ENCODE measurements at places on chromosomes 5 and 9.

- no peak for DNase-seq
These were observed 7.7 kb upstream of the ZCCHC10 start for GRCh38 chr5:133034064-133034463.

DNA sequence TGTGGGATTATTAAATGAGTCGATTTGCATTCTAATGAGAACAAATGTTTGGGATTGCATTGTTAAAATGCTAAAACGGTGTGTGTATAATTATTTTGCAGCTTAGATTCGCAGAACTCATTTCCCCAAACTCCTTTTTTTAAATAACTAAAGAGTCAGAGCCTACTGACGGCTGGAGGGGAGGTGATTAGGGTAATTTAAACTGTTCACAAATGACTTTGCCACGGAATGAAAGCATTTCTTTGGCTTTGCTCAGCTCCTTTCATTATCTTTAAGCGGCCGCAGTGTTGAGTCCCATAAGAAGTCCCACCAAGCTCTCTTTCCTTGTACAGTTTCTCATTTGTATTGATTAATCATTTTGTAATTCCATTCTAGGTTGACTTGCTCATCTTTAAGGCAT is 1632.8 kb downstream of the MAT2B start:
- no peak for DNase-seq

- DNase-seq, result no peak
These were observed 219.0 kb downstream of the MLLT3 start for GRCh38 chr9:20403346-20403745.

GRCh38 chr5:35220967-35221366 is 9.3 kb downstream of the PRLR start:
- no peak for DNase-seq

GRCh38 chr9:125356032-125356431 is 94.4 kb downstream of the GAPVD1 start:
- no peak for DNase-seq

DNA sequence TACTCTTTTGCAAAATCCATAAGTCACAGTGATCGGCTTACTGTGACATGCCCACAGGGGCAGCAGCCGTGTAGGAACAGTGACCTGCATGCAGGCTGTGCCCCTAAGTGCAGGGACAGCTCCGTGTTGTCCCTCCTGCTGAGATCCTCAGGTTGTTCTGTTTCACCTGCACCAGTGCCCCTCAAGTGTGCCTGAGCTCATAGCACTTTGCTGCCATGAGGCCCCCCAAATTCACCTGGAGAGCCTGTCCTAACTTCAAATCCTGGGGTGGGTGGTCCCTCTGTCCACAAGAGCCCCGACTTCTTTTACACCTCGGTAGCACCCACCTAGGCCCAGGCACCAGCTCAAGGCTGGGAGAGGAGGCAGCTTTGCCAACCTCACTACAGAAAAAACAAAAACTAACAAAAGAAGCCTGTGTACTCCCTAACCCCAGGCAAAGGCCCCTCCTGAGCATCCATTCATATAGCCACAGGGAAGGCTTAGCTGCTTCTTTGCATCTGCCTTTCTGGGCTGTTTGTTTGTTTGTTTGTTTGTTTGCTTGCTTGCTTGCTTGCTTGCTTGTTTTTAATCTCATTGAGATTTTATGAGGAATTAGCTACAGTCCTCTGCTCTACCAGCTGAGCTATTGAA is 214.5 kb downstream of the AUH start:
- DNase-seq, result no peak

GRCh38 chr5:31433229-31433628 is 98.7 kb downstream of the DROSHA start:
- DNase-seq, result no peak

DNA sequence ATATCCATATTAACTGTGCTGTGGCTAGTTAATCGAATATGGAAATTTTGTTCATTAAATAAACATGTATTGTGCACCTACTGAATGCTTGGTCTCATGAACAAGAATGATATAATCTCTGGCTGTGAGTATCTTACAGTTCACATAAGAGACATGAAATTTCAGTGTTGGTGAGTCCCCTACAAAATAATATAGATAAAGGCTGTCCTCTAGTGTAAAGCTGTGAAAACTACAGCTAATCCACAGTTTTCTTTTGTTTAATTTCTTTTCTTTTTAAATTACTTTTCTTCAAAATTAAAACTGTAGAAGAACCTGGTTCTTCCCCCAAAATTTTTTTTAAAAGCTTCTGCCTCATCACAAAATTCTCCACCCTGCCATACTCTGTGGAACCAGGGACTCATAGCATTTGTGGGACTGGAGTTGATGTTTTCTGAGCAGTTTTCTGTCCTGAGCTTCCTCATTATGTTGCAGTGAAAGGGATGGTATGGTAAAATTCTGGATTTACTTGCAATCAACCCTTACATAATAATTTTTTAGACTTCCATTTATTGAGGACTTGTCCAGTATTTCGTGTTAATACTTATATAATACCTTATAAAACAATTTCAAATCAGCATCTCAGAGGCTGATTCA is 135.0 kb downstream of the STK32A start:
- DNase-seq, result no peak

GRCh38 chr5:97986069-97986468 is 787.4 kb upstream of the RGMB start:
- no peak for DNase-seq

- DNase-seq, result no peak
These were observed 91.1 kb upstream of the CEP78 start for GRCh38 chr9:78144663-78145377.

DNA sequence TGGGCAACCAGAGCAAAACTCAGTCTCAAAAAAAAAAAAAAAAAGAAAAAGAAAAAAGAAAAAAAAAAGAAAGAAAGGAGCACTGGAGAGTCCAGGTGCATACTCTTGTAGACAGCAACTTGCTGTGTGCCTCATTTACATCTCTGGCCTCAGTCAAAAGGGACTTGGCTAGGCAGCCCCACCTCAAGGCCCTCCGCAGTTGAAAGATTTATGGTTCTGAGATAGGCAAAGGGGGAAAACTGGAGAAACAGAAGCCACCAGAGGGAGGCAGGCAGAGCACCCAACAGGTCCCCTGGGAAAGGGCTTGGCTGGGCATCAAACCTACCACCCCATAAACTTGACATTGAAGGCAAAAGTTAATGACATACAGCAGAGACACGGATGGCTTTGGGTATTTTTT is 6.1 kb downstream of the ORM2 start:
- no peak for DNase-seq

DNA sequence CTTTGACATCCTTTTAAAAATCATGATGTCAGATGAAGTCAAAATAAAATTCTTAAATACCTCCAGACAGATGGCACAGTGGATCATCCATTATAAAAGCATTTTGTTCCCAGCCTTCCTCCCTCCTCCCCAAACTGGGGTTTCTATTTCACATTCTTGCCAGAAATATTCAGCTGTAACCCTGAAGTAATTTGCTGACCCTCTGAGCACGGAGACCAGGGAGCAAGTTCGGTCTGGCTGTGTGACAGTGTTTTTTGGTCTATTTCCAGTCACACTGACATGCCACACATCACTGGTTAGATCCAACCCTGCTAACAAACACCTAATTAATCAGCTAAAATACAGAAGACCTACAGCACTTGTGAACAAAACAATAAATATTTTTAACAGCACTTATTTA is 126.2 kb upstream of the DMRT1 start:
- no peak for DNase-seq

GRCh38 chr9:135018306-135018915 is 69.1 kb upstream of the OLFM1 start:
- DNase-seq, result no peak

GRCh38 chr9:71747576-71747975 is 20.7 kb downstream of the CEMIP2 start:
- DNase-seq, result no peak

DNA sequence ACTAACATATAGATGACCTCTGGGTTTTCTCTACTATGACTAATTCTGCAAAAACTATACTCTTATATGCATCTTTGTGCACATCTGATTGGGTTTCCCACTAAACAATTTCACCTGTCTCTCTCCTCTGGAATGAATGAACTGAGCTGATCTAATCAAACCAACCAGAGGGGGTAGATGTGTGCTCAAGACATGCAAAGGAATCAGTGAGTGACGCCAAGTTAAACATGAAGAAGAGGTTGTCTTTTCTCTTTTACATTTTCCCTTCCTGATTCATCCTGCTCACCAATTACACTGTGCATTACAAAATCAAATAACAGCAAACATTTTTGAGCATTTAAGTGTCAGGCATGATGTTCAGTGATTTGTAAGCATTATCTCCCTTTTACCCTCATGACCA is 29.6 kb upstream of the GRXCR2 start:
- no peak for DNase-seq

- no peak for DNase-seq
These were observed 108.9 kb downstream of the PAPPA start for GRCh38 chr9:116262448-116262847.

GRCh38 chr9:3261484-3261883 is 264.3 kb downstream of the RFX3 start:
- no peak for DNase-seq

DNA sequence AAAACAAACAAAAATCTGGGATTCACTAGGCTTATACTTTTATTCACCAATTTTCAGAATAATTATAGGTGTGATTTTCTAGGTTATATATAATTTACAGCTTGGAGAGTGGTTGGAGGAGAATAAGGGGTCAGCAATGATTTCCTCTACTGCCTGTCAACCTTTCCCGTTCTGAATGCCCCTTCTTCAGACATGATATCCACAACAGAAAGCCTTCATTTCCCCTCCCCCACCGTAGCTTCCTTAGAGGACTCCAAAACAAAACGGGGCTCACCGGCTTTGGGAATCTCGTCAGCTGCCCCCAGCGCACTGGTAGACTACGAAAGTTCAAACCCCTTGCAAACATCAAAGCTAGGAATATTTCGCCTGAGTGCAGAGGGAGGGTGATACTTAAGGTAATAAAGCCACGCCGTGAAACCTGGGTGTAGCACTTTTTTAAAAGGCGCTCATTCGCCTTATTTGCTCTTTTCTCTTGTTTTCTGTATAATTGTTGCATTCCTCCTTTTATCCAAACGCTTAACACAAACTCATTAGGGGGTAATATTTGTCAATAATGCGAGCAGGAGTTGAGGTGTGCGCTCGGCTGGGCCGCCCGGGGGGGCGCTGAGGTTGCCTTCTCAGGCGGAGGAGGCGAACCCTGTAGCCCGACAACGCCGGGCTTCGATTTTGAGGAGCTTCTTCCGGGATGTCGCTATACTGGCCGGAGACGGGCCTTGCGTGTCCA is 2.4 kb downstream of the OTP start:
- DNase-seq, result no peak
